ENCODE measurements at places on chromosomes 6 and 20.
A peak's percentile ranks its signal among the peaks of the same experiment; 100 is the strongest.

GRCh38 chr6:157498817-157499216, 117.8 kb downstream of the ZDHHC14 start:
- DNase-seq: no peak

- no peak for DNase-seq
These were observed 34.1 kb downstream of the EYA4 start for GRCh38 chr6:133275213-133275612.

DNA sequence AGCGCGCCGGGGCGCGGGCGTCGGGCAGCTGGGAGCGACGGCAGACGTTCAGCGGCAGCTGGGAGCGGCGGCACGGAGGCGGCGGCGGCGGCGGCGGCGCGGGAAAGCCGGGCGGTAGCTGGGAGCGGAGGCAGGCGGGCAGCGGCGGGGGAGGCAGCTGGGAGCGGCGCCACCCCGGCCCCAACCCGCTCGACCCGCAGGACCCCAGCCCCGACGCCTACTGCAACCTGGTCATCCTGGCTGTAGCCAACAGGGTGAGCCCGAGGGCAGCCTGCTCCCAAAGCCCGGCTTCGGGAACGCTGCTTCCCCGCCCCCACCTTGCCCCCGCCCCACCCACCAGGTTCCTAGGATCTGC, 8.9 kb downstream of the CCM2L start:
- no peak for DNase-seq

- DNase-seq: peak; percentile 48
These were observed 43.4 kb downstream of the NHSL1 start for GRCh38 chr6:138455746-138456400.

- peak; percentile 51 for DNase-seq
These were observed 560 bp downstream of the YTHDF1 start for GRCh38 chr20:63215101-63216040.

- DNase-seq: no peak
These were observed 5.3 kb upstream of the CPNE5 start for GRCh38 chr6:36844232-36845170.

- DNase-seq: no peak
These were observed 259.8 kb downstream of the PKHD1 start for GRCh38 chr6:51827580-51827979.

GRCh38 chr20:1331801-1332453, 3.0 kb upstream of the SDCBP2 start:
- no peak for DNase-seq

Measured in GM19239 (cell line).